Tibial artery (tissue), 4 donors: ENCODE measurements at places on chromosomes 7 and 10.

DNA sequence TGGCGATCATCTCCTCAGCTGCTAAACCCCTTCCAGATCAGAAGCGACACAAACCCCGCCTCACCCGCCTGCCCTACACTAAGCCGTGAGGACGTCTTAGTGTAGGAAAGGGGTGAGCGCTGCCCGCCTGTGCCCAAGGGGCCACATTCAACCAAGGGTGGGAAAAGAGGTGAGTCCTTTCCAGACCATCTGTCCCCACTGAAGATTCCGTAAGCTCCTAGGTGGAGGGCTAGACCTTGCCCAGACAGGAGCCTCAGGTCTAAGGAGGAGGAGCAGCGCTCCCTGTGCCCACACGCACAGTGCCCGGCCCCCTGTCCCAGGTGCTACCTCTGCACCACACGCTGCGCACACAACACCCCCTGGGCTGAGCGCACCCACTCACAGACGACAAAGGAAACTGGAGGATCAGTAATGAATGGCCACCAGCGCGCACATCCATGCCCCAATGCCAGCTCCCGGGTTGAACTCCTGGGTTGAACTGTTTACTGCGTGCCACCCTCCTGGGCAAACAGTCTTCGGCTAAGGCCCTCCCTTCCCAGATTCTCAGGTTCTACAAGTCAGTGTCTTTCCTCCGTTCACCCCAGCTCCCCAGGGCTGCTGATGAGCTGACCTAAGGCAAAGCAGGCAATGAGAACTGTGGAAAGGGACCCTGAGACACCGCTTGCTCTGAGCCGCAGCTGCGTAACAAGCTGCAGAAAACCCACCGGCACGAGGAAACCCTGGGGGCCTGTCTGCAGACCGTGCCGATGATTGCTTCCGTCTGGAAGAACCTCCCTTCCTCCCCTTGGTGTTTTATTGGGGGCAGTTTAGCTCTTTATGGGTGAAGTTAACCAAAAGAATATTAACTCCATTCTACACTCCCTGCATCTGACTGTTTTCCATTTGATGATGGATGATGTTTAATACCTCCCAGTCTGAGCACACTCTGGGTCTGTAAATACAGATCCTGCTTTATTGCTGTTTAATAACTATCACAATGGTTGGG lies 185.9 kb downstream of the MAD1L1 start:
- H3K4me3 ChIP-seq = no peak overlapping the region
- H3K27ac ChIP-seq = no peak overlapping the region
- peak; percentile 27 for DNase-seq

DNA sequence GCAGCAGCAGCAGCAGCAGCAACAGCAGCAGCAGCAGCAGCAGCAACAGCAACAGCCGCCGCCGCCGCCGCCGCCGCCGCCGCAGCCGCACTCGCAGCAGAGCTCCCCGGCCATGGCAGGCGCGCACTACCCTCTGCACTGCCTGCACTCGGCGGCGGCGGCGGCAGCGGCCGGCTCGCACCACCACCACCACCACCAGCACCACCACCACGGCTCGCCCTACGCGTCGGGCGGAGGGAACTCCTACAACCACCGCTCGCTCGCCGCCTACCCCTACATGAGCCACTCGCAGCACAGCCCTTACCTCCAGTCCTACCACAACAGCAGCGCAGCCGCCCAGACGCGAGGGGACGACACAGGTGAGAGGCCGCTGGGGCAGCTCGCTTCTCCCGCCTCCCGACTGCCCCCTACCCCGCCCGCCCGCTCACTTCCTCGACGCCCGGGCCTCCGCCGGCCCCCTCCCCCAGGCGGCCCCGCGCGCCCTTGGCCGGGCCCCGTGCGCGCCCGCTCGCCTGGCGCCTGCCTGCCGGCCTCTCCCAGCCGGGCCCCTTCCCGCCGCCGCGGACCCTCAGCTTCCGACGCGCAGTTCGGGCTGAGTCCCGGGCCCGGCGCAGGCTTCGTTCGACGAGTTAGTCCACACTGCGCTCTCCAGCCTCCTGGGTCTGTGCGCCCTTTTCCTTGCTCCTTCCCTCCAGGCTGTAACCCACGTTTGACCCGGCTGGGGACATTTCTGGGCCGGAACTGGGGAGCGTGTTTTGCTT lies 882 bp downstream of the DLX6 start:
- no peaks in the 10 kb centered on the region for H3K4me1 ChIP-seq
- peak overlapping the region; percentile 49 for H3K4me3 ChIP-seq
- no peaks in the 10 kb centered on the region for H3K36me3 ChIP-seq
- H3K27ac ChIP-seq = no peak overlapping the region
- H3K27me3 ChIP-seq = peaks cover 97% of the 10 kb centered on the region
- DNase-seq = no peak

GRCh38 chr7:46160861-46161260 lies 239.8 kb upstream of the IGFBP3 start:
- H3K27me3 ChIP-seq = no peaks in the 10 kb centered on the region
- DNase-seq = no peak
- no peaks in the 10 kb centered on the region for H3K36me3 ChIP-seq
- H3K27ac ChIP-seq = no peak overlapping the region

DNA sequence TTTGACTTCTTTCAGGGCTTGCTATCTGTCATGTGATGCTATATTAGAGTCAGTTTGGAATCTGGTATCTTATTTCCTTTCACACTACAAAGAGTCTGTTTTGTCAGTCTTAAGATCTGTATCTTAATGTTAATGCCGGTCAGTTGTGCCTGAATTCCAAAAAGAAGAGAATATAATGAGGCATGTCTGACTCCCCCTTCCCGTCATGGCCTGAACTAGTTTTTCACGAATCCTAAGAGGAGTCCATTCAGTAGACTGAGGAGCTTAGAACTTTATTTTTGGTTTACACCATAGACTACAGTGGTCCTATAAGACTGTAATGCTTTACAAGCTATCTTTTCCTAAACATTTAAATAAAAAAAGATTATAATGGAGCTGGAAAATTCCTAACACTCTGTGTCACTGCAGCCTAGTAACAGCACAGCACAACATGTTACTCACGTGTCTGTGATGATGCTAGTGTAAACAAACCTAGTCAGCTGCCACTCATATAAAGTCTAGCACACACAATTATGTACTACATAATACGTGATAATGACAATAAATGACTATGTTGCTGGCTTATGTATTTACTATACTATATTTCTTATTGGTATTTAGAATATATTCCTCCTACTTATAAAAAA lies 50.6 kb downstream of the VPS41 start:
- peaks cover 3% of the 10 kb centered on the region for H3K4me1 ChIP-seq
- no peak overlapping the region for H3K27ac ChIP-seq
- no peaks in the 10 kb centered on the region for H3K36me3 ChIP-seq
- H3K4me3 ChIP-seq = no peak overlapping the region
- no peaks in the 10 kb centered on the region for H3K27me3 ChIP-seq

- no peaks in the 10 kb centered on the region for H3K27me3 ChIP-seq
- no peaks in the 10 kb centered on the region for H3K4me1 ChIP-seq
- H3K27ac ChIP-seq = no peak overlapping the region
- no peak overlapping the region for H3K4me3 ChIP-seq
- DNase-seq = no peak
- no peaks in the 10 kb centered on the region for H3K36me3 ChIP-seq
Measured at GRCh38 chr7:94999069-94999351, 91.6 kb downstream of the PPP1R9A start.

DNA sequence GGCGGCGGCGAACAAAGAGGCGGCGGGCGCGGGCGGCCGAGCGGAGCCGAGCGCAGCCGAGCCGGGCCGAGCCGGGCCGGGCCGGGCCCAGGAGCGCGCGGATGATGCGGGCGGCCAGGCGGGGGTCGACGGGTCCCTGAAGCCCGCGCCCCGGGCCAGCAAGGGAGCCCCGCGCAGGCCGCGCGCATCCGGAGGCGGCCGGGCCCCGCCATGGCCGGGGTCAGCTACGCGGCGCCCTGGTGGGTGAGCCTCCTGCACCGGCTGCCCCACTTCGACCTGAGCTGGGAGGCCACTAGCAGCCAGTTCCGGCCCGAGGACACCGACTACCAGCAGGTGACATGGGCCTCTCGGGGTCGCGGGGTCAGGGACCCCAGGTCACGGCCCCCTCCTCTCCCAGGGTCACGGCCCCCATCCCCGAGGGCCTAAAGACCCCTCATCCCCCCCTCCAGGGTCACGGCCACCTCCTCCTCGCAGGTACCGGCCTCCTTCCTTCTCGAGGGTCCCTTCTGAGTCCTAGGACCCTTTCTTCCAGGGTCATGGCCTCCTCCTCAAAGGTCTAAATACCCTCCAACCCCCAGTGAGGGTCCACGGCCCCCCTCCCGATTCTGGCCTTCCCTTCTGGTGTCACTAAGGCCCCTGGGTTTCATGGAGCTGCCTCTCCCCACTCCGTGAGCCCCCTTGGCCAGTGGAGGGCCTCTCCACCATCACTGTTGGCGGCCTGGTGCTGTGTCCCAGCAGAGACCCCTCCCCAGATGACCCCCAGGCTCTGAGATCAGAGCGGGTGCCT lies at the start of gene TTYH3:
Gene TTYH3, plus strand, starts transcription at position 41 of the 787 bp plus-strand sequence. Its CDS starts 170 bp downstream, at position 211.
- peaks cover 41% of the 10 kb centered on the region for H3K4me1 ChIP-seq
- no peak for DNase-seq
- H3K36me3 ChIP-seq = no peaks in the 10 kb centered on the region
- peak within 1 kb of the TSS; percentile 86 for H3K27ac ChIP-seq
- no peaks in the 10 kb centered on the region for H3K27me3 ChIP-seq
- H3K4me3 ChIP-seq = peak within 1 kb of the TSS; percentile 79

- H3K27ac ChIP-seq = peak overlapping the region; percentile 76
- H3K4me1 ChIP-seq = no peaks in the 10 kb centered on the region
- H3K4me3 ChIP-seq = no peak overlapping the region
Measured at GRCh38 chr10:113958631-113959382, 84.9 kb upstream of the ADRB1 start.

GRCh38 chr10:93267521-93267920 lies 193.8 kb downstream of the CYP26A1 start:
- no peaks in the 10 kb centered on the region for H3K36me3 ChIP-seq
- H3K27me3 ChIP-seq = no peaks in the 10 kb centered on the region
- no peak overlapping the region for H3K27ac ChIP-seq

DNA sequence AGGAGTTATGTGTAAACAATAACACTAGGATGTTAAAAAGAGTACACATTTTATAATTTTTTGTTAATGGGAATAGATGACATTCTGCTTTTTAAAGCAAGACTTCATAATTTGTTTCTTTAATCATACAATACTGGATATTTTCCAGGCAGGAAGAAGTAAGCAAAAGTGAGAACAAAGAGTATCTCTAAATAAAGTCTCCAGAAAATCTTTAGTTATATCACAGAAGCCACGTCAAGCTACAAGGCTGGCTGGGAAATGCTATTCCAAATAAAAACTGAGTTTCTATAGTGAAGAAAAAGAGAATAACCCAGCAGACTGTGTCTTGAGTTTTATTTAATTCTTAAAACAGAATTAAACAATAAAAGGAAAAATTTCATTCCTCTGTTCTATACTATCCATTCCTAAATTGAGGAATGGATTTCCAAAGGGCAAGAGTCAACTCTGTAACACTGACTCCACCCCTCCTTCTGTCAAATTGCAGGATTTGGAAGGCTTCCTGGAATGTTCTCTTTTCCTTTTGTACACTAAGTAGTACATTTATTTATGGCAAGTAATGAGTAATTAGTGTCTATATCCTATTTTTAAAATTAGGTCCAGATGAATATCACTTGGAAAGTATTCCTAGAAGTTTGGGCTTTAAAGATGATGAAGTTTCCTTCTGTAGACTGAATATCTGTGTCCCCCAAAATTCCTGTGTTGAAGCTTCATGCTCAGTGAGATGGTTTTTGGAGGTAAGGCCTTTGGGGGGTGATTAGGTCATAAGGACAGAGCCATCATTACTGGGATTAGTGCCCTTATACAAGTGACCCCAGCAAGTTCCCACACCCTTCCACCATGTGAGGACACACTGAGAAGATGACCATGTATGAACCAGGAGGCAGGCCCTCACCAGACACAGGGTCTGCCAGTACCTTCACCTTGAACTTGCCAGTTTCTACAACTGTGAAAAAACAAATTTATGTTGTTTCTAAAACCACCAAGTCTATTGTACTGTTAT lies 290.9 kb downstream of the CRPPA start:
- no peaks in the 10 kb centered on the region for H3K36me3 ChIP-seq
- no peak overlapping the region for H3K4me3 ChIP-seq
- no peaks in the 10 kb centered on the region for H3K27me3 ChIP-seq

DNA sequence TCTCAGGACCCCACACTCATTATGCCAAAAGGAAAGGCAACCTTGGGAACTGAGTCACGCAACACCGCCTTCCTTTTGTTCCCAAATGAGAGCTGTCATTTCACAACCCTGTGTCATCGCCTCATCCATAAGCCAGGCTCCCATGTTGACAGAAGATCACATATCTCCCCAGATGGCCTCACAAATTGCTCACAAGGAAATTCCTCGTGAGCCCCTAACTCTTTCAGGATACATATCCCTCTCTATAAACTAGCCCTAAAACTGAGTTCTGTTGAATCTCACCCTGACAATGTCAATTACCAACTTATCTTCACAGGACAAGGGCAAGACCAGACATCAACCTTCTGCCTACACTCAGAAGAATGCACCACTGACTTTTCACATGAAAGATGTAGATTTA lies 22.6 kb downstream of the CCDC3 start:
- H3K4me1 ChIP-seq = no peaks in the 10 kb centered on the region
- H3K4me3 ChIP-seq = no peak overlapping the region
- DNase-seq = no peak
- no peaks in the 10 kb centered on the region for H3K36me3 ChIP-seq

DNA sequence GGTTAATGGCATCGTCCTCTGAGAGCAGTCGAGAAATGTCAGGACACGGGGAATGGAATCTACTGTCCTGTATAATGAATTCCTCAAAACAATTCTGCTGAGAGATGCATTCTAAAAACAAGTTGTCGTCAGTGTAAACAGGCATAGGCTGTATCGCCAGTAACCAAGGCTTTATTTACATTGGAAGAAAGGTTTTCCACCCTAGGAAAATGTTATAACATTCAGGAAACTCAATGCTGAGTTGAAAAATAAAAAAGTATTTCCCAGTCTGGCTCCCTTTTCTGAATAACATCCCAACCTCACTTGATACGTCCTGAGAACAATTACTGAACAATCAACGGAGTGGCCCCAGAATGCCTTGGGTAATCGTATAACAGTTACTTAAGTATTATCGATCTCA lies 79.6 kb upstream of the UCN3 start:
- no peaks in the 10 kb centered on the region for H3K4me1 ChIP-seq
- no peaks in the 10 kb centered on the region for H3K27me3 ChIP-seq
- no peak overlapping the region for H3K27ac ChIP-seq
- H3K36me3 ChIP-seq = no peaks in the 10 kb centered on the region

DNA sequence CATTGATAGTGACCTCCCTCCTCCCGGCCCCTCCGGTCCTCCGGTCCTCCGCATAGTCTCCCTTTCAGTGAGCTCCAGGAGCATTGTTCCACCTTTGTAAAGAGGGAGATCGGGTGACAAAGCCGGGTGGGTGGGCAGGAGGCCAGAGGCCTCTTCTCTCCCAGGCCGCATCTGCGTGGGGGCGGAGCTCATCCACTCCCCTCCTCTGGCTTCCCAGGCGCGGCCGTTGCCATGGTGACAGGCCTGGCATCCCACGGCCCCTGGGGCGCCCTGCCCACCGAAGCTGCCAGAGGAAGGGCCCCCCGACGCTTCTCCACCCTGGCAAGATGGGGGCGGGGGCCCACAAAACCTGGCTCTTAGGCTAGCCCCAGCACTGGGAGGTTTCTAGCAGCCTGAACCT lies 4.4 kb upstream of the FZD9 start:
- peaks cover 13% of the 10 kb centered on the region for H3K4me1 ChIP-seq
- no peaks in the 10 kb centered on the region for H3K36me3 ChIP-seq
- no peak overlapping the region for H3K27ac ChIP-seq
- DNase-seq = no peak

GRCh38 chr7:74332373-74333176 lies 43.4 kb downstream of the CLIP2 start:
- no peaks in the 10 kb centered on the region for H3K4me1 ChIP-seq
- no peak for DNase-seq
- H3K4me3 ChIP-seq = no peak overlapping the region
- no peaks in the 10 kb centered on the region for H3K27me3 ChIP-seq
- no peak overlapping the region for H3K27ac ChIP-seq
- H3K36me3 ChIP-seq = no peaks in the 10 kb centered on the region

GRCh38 chr10:96478355-96478754 lies 35.4 kb downstream of the TLL2 start:
- H3K27me3 ChIP-seq = no peaks in the 10 kb centered on the region
- no peaks in the 10 kb centered on the region for H3K36me3 ChIP-seq
- H3K4me1 ChIP-seq = no peaks in the 10 kb centered on the region
- no peak overlapping the region for H3K4me3 ChIP-seq
